Activated CD4-positive, alpha-beta T cell treated with anti-CD3 and anti-CD28 coated beads, Interleukin-2, Interleukin-4, amounts not matched to agents 100 ng/mL and 50 ng/mL, durations not matched to agents 16 hours and 8 hours (primary cell): ENCODE measurements at places on chromosomes 13 and 19.

DNA sequence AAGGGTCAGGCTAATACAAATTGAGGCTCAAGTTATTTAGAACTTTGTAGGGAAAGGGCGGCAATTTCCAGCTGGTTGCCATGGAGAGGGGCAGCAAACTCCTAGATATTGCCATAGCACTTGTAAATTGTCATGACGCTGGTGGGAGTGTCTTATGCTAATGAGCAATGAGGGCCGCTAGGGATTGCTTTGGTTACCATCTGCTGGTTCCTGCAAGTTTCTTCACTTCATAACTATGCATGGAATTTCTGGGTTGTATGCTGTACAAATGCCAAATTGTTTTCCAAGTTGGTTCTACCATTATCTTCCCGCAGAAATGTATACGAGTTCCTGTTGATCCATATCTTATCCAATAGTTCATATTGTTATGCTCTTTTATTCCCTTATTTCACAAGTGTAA, 1339.4 kb downstream of the EFNB2 start:
- no peak for DNase-seq

GRCh38 chr13:79311386-79311785, 94.7 kb downstream of the RBM26 start:
- DNase-seq = no peak

- DNase-seq = no peak
These were observed 94.3 kb upstream of the IRS2 start for GRCh38 chr13:109880371-109881346.

DNA sequence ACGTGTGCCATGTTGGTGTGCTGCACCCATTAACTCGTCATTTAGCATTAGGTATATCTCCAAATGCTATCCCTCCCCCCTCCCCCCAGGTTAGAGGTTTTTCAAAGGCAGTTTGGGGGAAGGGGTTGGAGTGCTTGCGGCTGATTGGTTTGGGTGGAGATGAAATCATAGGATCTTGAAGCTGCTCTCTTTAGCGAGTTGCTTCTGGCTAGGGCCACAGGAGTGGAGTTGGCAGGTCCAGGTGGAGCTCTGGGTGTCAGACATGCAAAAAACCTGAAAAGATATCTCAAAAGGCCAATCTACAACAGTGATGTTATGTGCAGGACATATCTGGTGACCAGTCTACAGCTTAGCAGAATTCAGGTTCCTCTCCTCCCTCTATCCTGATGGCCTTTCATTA, 32.6 kb upstream of the CXCL17 start:
- DNase-seq = no peak

GRCh38 chr13:76271728-76272232, 614.4 kb downstream of the KCTD12 start:
- no peak for DNase-seq

DNA sequence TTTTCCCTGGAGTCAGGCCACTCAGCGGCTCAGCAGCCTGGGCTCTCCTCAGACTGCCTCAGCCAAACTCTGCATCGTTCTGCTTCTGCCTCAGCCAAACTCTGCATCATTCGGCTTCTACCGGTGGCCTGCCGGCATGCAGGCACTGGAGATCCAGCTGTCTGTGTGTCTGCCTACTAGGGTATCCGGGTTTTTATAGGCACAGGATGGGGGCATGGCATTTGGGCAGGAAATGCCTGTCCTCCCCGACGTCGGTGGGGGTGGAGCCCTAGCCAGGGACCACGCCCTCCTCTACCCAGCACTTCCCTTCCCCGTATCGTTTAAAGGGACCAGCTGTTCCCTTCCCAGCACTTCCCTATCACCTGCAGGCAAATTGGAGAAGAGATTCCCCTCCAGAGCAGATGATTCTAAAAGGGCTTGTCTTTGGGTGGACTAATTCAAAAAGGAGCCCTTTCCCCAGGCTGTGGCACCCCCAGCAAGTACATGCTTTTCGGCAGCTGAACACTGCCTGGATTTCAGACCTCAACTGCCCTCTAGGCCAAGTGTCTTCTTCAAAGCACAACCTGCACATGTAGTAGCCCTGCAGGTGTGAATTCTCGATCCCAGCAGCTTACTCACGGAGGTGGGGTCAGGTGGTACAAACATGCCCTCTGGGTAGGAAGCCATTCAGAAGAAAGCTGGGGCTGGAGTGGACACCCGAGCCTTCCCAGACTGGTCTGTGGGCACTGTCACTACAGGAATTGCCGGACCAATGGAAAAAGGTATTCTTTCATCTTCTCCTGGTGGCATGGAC, 25.4 kb upstream of the GPR12 start:
- DNase-seq = peak; percentile 28

DNA sequence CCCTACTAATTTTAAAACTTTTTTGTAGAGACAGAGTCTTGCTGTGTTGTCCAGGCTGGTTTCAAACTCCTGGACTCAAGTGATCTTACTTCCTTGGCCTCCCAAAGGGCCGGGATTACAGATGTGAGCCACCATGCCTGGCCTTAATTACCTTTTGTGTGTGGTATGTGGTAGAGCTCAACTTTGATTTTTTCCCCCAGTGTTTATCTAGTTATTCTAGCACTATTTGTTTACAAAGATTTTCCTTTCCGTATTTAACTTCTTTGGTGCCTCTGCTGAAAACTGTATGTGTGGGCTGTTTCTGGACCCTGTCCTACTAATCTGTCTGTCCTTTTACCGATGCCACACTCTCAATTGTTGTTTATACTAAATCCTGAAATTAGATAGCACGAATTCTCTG, 9.4 kb upstream of the ERCC5 start:
- no peak for DNase-seq

DNA sequence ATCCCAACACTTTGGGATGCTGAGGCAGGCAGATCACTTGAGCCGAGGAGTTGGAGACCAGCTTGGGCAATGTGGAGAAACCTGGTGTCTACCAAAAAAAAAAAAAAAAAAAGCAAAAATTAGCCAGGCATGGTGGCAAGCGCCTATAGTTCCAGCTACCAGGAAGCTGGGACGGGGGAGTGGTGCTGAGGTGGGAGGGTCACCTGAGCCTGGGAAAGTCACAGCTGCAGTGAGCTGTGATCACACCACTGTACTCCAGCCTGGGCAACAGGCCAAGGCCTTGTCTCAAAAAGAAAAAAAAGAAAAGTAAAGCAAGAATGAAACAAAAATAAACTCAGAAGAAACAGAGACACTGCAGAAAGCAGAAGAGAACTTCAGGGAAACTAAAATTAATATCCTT, 31.6 kb downstream of the MTRF1 start:
- DNase-seq = no peak

DNA sequence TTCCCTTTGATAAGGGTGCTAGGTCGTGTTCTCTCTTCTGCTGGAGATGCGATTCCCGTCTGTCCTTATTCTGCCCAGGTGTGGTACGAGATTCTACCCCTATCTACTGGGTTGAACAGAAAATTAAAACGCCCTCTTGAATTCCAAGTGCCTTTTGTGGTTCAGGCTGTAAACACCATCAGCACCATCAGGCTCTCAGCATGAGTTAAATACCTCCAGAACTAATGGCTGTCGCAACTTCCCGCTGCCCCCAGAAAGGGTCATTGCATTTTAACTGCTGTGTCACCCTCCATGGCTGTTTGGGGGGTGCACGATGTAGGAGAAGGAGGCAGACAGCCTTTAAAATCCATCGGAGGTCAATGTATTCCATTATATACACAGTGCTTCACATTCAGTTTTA, 177.4 kb downstream of the OXGR1 start:
- no peak for DNase-seq

DNA sequence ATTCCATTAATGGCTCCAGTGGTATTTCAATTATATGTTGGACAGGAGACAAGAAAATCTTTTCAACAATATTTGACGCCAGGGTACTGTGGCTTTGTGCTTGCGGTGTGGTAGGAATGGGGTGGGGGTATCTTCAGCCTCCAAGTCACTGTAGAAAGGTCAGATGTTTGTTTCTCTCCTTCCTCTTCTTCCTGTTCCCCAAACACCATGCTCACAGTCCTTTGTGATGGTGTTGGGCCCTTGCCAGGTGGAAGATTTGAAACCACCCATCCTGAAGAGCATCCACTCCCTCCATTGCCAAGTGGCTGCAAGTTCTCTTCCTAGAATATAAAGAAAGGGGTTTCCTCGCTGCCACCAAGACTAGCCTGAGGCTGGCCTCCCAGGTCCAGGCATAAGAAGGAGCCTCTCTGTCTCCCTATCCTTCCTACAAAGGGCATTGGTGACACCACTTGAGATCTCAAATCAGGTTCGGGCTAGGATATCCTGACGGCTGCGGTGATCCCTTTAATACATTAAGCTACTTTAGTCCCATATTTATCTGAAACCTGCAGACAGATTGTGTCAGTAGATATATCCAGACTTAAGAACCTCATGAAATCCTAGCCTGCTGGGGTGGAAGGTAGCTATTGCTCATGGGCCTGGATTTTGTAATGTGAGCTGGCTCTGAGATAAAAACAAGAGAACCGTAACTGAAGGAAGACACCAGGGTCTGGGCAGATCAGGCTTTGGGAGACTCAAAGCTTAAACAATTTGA, 64.3 kb upstream of the SIAH3 start:
- no peak for DNase-seq

DNA sequence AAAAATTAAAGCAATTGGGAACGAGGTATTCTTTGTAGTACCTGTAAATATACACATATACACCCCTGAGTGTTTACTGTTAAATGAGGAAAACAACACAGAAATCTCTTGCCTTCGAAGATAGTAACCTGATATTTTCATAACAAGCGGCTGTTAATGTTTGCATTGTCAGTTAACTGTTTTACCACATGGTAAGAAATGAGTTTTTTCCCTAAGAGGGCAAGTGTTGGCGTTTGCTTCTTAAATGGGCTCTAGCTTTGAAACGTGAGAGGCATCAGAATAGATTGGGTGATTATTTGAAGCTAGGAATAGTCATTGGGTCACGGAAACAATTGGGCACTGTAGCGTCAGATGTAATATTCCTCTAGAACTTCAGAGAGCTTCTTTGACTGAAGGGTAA, 22.0 kb upstream of the UPF3A start:
- no peak for DNase-seq

GRCh38 chr19:46478356-46478986, 7.1 kb upstream of the PNMA8A start:
- DNase-seq = peak; percentile 12

DNA sequence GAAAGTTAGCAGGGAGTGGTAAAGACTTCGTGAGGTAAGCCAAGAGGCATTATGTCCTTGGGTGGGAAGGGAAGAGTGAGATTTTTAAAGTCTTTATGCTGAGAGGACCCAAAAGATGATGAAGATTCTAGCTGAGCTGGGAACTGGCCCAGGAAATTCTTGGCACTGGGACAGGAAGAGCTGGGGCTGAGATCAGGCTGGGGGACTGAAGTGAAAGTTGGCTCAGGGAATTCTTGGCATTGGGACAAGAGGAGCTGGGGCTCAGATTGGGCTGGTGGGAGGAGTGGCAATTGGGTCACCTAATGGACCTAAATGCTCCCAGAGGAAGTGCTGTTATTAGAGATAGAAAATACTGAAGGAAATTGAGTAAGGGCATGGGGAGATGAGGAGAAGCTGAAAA, 8.8 kb downstream of the SCEL start:
- DNase-seq = no peak

GRCh38 chr19:46344363-46344762, 2.5 kb upstream of the PPP5C start:
- DNase-seq = no peak

GRCh38 chr19:41994994-41995958, 1.2 kb upstream of the ATP1A3 start:
- no peak for DNase-seq

DNA sequence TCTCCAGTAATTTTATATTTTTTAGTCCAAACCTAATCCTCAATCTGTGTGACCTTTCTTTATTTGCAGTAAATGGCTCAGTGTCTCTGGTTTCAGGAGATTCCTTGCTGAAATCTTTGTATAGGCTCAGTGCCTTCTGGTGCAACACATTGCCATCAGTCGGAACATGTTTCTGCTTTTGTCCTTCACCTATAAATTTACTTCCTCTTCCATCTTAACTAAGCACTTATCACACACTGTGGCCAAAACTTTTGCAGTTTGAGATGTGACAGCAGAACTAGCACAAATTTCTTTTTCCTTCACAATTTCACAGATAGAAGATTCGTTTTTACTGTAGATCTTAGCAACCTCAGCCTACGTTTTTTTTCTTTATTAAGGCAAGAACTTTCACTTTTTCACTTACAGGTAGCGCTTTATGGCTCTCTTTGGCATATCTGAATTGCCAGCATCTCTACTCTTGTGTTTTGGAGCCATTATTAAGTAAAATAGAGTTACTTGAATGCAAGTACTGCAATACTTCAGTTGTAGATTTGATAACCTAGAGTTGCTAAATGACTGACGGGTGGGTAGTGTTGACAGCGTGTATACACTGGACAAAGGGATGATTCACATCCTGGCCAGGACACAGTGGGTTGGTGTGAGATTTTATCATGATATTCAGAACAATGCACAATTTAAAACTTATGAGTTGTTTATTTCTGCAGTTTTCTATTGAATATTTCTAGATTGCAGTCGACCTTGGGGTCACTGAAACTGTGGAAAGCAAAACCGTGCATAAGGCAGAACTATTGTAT, 44.3 kb downstream of the NDFIP2 start:
- peak; percentile 72 for DNase-seq

DNA sequence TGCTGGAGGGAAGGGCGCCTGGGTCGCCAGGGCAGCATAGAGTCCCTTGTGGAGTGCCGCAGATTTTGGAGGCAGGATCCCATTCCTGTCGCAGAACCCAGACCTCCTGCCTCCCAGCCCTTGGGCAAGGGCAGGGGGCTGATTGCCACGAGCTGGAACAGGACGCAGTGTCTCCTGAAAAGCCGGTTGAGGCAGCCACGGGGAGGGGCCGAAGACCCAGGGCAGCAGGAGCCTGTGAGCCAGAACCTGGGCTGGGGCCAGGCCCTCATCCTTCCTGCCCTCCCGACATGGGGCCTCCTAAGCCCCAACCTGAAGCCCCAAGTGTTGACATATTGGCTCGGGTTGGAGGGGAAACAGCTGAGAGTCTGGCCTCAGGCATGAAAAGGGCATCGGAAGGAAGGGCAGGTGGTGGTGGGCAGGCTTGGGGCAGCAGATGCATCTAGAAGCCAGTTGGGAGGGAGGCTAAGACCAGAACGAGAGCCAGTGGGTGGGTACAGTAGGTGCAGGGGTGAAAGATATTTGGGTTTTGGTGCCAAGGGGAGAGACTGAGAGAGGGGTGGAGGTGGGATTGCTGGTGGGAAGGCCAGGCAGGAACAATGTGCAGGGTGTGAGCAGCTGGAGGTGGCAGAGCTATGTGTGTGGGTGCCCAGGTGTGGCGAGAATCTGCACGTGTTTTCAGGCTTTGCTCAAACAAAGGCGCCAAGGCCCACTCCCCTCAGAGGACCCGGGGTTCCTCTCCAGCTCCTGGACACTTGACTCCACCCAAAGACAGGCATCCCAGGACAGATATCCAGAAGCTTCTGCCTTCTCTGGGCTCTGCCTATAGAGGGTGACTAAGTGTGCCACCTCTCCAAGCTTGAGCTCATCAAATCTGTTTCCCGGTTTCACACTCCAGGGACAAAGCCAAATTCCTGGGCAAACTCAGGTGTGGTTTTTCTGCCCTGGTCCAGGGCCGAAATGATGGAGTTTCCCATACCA, 1.4 kb upstream of the SBSN start:
- DNase-seq = no peak

- no peak for DNase-seq
These were observed 117.9 kb downstream of the URI1 start for GRCh38 chr19:30059741-30060457.
